Muscle of arm (tissue), 14 donors: ENCODE measurements at places on chromosomes 6 and 20.

- DNase-seq: no peak
These were observed 3.6 kb downstream of the GHRH start for GRCh38 chr20:37257988-37258387.

DNA sequence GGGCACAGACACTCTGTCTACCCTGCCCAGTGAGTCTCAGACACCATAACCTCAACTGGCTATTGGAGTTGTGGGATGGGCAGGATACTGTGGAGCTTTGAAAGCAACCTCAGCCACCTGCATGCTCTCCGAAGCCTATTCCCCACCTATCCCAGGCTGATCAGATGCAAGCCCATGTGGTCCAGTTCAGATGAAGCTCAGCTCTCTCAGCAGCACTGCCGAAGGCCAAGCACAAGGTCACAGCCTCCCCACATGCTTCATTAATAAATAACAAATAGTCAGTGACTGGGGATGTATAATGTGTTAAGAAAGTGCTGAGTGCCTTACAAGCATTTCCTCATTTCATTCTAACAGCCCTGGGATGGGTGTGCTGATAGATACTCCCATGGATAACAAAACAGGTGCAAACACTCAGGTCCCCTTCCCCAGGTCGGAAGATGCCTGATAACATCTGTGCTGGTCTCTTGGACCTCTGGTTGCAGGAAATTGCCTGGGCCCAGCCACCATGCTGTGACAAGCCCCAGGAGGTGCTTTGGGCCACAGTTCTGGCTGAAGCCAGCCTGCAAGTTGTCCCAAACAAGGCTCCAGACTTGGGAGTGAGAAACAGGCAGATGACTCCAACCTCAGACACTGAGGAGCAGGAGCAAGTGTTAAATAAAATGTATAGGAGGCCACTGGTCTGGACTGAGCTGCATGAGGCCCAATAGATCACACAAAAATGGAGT, 3.7 kb downstream of the ACSS1 start:
- no peak for DNase-seq

- DNase-seq: no peak
These were observed 336.1 kb downstream of the CDC5L start for GRCh38 chr6:44723439-44724197.

DNA sequence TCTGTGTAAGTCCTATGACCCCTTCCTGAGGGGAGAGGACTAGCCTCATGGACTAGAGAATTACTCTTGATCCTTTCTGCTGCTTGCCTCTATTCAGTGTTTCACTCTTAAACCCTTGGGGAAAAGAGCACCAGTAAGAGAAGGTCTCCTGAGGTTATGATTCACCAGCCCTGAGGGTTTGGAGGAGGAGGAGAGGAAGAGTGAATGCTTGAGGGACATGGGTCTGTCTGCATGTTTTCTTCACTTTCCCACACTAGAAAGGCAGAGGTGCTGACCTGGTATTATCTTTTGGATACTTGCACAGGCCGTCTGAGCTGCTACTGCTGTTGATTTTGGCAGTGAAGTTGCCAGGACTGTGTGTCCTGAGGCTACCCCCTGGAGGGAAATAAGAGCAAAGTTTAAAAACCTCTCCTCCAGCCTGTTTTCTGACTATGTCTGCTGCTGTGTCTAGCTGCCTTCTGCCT, 78.3 kb downstream of the CD109 start:
- no peak for DNase-seq

DNA sequence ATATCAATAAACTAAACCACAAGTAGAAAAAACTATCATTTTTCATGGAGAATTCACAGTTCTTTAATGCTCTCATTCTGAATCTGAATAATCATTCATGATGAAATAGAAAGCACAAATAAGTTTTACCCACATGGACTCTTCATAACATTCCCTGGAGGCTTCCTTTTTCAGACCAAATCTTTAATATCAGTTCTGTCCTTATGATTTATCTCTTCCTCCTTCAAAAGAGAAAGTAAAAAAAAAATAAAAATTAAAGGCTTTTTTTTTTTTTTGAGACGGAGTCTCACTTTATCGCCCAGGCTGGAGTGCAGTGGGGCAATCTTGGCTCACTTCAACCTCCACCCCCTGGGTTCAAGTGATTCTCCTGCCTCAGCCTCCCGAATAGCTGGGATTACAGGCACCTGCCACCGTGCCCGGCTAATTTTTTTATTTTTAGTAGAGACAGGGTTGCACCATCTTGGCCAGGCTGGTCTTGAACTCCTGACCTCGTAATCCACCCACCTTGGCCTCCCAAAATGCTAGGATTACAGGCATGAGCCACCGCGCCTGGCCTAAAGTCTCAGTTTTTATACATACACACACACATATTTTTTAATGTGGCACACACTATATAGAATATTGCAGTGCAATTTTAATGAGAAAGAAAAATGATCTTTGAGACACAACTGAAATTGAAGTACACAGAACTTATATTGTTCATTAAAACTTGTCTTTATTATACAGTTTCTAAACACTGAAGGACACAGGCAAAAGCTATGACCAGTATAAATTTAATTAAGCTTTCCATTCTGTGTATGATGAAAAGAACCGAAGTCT, 31.9 kb upstream of the ZNF217 start:
- DNase-seq: no peak

GRCh38 chr6:150694889-150695288, 95.2 kb downstream of the PLEKHG1 start:
- DNase-seq: no peak

GRCh38 chr6:73657201-73657600, 3.4 kb upstream of the SLC17A5 start:
- no peak for DNase-seq

DNA sequence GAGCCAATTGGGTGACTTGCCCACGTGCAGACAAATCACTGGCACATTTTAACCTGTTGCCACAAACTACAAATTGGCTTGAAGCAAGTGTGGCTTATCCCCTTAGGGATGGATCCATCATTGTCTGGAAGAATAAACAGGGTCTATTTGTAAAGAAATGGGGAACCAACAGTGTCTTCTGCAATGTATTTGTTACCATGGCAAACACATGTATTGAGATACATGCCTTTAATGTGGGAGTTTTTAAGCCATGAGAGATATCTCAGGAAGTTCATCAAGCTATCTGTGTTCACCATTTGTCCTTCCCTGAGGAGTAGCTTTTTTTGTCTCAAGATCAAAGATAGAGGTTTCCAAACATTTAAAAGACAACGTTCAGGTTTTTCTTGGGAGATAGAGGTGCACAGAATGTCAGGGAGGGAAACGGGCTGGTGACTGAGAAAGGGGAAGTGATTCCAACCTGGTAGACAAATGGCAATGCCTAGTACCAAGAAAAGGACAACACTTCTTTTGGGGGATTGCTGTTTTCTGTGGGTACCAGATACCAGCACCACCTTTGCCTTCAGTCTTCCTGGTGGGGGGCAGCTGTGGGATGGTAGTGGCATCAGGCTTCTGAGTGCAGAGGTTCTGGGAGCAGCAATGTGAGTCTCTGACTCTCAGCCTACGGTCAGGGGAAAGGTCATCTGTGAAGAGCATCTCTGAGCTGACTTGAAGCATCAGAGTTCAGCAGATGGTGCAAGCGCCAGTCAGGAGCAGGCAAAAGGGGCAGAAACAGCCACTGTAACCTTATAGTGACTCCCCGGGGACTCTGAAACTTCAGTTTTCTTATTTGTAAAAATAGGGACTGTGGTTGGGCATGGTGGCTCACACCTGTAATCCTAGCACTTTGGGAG, 20.1 kb upstream of the BCAS1 start:
- no peak for DNase-seq

DNA sequence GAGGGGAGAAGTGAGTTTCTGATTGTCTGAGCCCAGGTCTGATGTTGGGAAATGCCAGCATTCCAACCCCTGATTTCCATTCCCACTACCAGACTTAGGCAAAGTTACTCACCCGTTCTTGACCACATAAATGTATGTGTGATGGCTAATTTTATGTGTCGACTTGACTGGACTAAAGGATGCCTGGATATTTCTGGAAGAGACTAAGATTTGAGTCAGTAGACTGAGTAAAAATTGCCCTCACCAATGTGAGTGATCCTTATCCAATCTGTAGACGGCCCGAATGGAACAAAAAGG, 95.8 kb upstream of the TAB2 start:
- no peak for DNase-seq

DNA sequence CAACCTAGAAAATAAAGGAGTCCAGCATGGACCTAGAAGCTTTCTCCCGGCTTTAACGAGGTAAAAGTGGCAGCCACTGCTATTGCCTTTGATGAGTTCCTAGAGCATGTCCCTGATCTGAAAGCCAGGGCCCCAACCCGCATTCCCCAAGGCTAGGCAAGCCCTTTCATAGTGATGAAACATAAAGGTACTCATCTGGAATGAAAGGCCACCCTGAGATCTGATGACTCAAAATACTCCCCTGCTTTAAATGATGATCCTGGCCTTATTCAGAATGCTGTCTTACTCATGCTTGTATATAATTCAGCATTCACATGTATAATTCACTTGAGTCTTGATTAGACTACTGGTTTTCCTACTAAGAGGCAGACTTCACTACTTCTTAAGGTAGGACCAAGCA, 21.3 kb downstream of the TTPAL start:
- no peak for DNase-seq

DNA sequence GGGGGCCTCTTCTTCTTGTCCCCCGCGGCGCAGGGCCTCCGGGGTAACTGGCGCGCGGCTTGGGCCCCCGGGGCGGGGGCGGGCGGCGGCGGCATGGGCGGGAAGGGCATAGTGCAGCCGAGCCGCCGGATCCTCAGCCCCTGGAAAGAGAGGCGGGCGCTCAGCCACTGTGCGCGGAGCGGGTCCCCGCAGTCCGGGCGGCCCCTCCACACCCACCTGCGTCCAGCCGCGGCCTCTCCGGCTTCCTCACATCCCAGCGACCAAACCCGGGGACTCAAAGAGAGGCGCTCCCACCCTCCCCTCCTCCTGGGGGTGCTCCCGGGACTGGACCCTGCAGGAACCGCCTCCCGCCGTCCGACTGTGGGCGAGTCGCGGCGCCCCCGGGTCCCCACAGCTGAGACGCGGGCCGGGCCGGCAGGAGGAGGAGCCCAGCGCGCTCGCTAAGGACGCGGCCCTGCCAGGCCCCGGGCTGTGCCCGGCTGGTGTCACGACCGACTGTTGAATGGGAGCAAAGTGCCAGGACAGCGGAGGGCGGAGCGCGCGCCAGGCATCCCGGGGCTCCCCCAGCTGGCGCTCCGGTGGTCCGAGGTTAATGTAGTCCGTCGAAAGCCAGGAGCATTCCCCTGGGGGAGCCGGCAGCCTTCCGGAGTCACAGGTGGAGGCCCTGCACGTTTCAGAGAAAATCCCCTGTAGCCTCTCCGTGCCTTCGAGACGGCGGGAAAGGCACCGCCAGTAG, at the start of gene PRR18:
Gene PRR18 (minus strand): TSS at position 360 of the 736 bp plus-strand sequence. CDS start 250 bp downstream, at position 110.
- DNase-seq: no peak

DNA sequence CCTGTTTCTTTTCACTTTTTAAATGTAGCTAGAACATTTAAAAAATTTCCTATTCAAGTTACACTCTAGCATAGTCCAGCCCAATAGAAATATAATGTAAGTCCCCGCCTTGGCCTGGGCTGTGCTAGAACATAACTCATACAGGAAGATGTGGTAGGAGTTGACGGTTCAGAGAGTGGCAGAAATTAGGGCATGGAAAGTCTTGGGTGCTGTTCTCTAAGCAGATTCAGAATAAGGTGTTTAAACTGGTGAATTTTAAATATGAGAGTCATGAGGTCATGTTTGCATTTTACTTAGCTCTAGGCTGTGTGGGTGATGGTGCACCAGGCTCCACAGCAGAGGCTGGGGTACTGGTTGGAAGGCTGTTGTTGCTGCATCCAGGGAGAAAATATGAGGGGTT, 256.5 kb downstream of the FARS2 start:
- no peak for DNase-seq

GRCh38 chr20:63425846-63426485, 46.5 kb downstream of the KCNQ2 start:
- no peak for DNase-seq
